ENCODE measurements at places on chromosomes 7 and 10. TPM values are rescaled to one million over a fixed set of nuclear protein-coding genes. Genes with fewer than 3 reads are reported as not detected.

GRCh38 chr7:112361154-112361553 is 89.1 kb upstream of the IFRD1 start:
- no peak overlapping the region for H3K4me3 ChIP-seq
- H3K27me3 ChIP-seq: no peaks in the 10 kb centered on the region
- H3K36me3 ChIP-seq: no peaks in the 10 kb centered on the region
- H3K4me1 ChIP-seq: no peaks in the 10 kb centered on the region
- no peak overlapping the region for H3K27ac ChIP-seq

- no peak overlapping the region for H3K27ac ChIP-seq
- peak overlapping the region; percentile 66 for H3K4me3 ChIP-seq
- no peaks in the 10 kb centered on the region for H3K4me1 ChIP-seq
- no peaks in the 10 kb centered on the region for H3K27me3 ChIP-seq
- no peaks in the 10 kb centered on the region for H3K36me3 ChIP-seq
Measured at GRCh38 chr10:93481637-93482144, 443 bp downstream of the MYOF start.

Gene GIGYF1
- total RNA-seq: 99.3 TPM

- H3K4me1 ChIP-seq: no peaks in the 10 kb centered on the region
- H3K36me3 ChIP-seq: no peaks in the 10 kb centered on the region
- DNase-seq: no peak
- no peak overlapping the region for H3K27ac ChIP-seq
- H3K4me3 ChIP-seq: no peak overlapping the region
Measured at GRCh38 chr10:7872041-7872442, 53.7 kb downstream of the TAF3 start.

DNA sequence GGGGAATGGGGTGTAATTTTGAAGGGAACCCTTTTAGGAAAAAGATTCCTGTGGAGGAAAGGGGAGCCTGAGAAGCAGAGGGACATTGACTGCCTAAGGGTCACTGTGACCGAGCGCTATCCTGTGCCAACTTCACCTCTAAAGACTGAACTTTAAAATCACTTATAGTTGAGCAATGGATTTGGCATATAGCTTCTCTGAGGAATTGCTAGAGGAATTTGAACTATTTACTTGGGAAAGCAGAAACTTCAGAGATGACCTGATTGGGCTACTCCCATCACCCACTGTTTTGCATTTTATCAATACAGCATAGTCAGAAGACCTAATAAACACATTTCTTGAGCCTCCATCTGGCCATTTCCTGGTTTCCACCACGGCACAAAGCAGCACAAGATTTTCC is 23.7 kb upstream of the WNT16 start:
- H3K36me3 ChIP-seq: no peaks in the 10 kb centered on the region
- no peak overlapping the region for H3K4me3 ChIP-seq
- no peak for DNase-seq
- H3K4me1 ChIP-seq: no peaks in the 10 kb centered on the region

DNA sequence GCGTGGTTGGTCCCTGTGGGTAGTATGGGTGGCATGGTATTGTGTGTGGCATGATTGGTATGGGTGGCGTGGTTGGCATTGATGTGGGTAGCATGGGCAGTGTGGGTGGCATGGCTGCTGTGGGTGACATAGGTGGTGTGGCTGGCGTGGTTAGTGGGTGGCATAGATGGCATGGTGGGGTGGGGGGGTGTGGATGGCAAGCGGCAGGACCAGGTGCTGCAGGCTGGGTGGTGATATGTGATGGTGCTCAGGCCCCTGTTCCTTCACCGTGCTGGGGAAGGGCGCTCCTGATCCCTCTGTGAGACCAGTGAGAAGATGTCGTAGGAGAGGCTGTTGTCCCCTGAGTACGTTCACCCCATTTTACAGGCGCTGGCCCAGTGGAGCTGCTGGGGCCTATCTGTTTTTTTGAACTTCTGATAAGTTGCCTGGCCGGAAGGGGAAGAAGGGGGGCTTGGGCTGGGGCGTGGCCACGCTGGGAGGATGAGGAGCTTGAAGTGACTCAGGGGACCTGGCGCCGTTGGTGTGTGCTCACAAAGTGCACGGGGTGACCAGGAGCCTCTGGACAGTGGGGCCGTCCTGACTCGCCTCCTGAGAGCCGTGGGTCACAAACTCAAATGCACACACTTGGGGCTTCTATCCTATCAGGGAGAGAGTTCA is 17.5 kb downstream of the INPP5A start:
- H3K36me3 ChIP-seq: no peaks in the 10 kb centered on the region
- no peak for DNase-seq
- H3K4me1 ChIP-seq: no peaks in the 10 kb centered on the region
- H3K27ac ChIP-seq: no peak overlapping the region
